Caki2 (cell line): ENCODE measurements at places on chromosomes 4 and X.
A peak's percentile ranks its signal among the peaks of the same experiment; 100 is the strongest.

GRCh38 chrX:56733459-56734046 is 4.5 kb downstream of the NBDY start:
- peak; percentile 20 for DNase-seq

GRCh38 chr4:128803783-128804182 is 5.7 kb upstream of the JADE1 start:
- DNase-seq: no peak

DNA sequence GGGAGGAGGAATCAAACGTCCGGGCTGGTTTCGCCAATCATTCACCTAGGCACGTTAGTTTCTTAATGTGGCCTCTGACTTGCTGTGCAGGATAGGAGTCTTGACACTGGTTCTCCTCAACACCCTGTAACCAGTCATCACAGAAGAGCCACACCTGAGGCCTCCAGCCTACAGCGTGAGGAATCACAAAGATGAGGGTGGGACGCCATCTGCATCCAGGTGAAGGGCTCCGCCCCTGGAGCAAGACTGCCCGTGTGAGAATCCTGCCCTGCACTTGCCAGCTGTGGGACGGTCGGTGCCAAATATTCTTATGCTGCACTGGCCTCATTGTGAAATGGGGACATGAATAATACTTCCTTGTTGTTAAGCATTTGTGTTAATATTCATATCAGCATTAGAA is 35.7 kb upstream of the TSPAN5 start:
- DNase-seq: no peak

DNA sequence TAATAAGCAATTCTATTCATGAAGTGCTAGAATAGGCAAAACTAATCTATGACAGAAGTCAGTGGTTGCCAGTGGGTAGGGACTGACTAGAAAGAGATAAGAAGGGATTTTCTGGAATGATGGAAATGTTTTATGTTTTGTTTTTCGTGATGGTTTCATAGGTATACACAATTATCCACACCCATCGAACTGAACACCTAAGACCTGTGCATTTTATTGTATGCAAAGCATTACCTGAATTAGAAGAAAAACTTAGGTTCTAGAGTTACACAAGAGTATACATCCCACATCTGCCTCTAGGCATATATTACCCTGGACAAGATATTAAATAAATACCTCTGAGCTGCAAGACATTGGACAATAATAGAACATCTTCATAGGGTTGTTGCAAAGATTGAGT is 205.2 kb downstream of the SOWAHB start:
- DNase-seq: no peak

DNA sequence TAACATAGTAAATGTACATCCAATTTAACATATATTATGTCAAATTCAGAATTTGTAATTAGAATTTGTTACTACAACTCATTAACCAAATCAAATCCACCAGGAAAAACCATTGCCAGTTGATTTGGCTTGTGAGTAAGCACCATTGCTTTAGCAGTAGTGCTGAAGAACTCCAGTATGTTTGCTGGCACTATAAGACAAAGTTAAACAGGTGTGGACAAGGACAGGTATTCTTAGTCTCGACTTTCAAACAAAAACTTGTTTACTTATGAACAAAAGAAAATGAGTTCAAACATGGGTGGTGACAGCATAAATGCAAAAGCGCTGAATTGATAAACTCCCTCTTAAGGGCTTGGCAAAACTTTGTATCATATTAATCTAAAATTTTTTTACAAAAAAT is 1.3 kb upstream of the ADH7 start:
- DNase-seq: no peak

DNA sequence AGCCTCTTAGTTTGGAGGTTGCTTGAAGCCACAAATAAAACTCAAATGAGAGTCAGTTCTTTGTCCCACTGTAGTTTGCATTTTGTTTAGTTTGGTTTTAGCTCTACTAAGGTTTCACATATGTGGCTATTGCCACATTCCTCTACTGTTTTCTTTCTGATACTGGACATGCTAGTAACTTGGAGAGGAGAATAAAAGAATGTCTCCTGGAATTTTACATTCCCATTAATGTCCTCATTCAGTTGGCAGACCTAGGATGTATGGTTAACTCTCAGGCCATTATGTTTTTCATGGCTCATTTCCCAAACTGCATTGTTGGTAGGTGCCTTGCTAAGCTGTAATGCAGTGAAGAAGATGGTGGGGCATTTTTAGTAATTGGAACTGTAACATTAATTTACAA is 29.9 kb downstream of the UPRT start:
- DNase-seq: peak; percentile 26

DNA sequence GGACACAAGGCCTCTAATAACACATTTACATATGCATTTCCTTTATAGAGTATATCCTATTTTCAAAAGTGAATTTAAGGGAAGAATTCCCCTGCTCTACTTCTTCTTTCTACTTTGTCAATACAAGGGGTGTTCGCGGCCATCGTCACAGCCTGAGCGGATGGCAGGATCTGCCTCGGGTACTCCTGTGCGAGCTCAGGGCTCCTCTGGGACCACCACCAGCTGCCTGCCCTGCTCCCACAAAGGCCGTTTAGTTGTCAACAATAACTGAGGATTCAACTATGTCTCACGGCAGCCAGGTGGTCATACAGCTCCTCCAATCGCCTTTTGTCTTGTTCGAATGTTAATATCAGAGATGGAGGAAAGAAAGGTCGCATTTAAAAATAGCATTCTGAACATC is 228.2 kb upstream of the TENM3 start:
- no peak for DNase-seq

GRCh38 chrX:13761606-13762414 is 27.3 kb downstream of the OFD1 start:
- DNase-seq: no peak

DNA sequence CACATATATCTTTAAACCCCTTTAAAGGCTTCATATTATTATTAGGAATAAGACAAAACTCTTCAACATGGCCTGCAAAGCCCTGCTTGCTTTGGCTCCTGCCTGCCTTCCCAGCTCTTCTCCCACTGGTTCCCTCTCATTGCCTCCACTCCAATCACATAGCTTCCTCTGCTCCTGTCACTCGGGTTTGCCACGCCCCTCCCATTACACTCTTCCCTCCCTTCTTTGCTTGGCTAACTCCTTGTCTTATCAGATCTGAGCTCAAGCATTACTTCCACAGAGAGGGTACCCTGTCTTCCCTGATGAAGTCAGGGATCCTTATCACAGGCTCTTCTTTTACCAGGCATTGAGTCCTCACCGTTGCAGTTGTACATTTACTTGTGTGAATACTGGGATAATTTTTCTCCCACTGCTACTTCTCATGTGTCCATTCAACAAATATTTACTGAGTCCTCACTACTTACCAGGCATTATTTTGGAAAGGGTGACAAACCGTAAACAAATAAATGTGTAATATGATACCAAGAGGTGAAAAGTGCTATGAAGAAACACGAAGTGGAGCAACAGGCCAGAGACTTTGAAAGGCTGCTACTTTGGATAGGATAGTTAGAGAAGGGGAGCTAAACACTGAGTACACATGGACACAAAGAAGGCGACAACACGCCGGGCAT is 3.2 kb upstream of the VGLL1 start:
- DNase-seq: peak; percentile 62

DNA sequence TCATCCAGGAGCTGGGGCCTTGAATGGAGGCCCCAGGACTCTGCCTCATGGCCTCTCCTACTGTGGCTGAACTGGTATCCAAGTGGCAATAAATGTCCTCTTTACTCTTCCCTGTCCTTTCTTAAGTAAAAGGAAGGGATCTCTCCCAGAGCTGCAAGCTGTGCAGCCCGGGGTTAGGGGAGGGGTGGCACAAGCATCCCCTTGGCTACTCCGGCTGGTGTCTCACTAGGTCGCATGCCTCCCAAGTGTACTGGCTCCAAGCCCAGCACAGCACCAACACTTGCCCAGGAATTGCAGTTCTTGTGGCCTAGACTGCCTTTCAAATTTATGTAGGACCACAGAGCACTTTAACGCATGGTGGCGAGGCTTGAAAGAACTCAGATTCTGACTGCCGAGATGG is 44.7 kb upstream of the MED14 start:
- no peak for DNase-seq

- no peak for DNase-seq
These were observed 101.6 kb downstream of the NPNT start for GRCh38 chr4:105996845-105997244.

GRCh38 chr4:138788267-138788790 is 227.3 kb upstream of the NOCT start:
- no peak for DNase-seq

DNA sequence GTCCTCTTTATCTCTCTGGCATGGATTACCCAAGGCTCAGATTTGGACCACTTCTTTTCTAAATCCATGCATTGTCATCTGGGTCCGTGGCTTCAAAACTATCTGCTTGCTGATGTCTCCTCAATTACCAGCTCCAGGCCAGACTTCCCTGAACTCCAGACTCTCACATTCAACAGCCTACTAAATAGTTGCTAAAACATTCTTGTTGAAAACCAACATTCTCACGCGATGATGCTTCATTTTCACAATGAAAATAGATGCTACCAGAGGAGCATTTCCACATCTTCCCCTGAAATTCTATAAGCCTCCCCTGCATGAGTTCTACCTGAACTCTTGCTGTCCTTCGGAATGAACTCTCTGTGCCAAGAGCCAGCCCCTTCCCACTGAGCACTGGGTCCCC is 5.2 kb upstream of the TLR6 start:
- no peak for DNase-seq

DNA sequence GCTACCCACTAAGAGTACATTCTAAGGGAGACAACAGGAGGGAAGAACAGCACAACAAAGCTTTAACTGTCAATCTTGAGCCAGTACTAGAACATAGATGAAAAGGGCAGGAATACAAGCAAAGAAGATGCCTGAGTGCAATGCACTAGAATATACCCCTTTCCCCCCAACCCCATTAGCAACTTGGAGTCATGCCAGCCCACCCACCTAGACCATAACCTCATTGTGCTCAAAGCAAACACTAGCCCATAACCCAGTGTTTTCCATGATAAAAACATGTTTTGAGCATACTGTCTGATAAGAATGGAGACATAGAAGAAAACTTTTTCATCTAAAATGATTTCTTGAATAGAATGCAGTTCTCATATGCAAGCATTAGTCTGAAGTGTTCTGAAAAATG is 183.2 kb downstream of the RAP1GDS1 start:
- no peak for DNase-seq
